ENCODE measurements at places on chromosomes 12 and 14. TPM values are rescaled to one million over a fixed set of nuclear protein-coding genes. Genes with fewer than 3 reads are reported as not detected.

DNA sequence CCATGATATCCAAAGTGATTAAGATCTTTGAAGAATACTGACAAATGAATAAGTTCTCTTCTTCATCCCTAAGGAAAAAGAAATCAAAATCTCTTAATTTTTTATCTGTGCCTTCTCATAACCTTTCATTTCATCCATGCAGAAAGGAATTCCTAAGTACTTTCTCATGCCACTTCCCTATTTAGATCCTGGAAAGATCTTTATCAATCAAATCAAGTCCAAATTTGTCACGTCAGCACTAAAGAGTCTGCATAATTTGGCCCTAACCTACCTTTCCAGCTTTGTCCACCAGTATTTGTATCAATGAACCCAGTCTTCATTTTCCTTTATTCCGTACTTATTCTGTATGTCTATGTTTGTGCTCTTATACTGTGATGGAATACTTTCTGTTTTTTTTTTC is 41.2 kb downstream of the VEZT start:
- H3K36me3 ChIP-seq: peaks cover 84% of the 10 kb centered on the region
- DNase-seq: no peak
- no peak overlapping the region for H3K27ac ChIP-seq
- H3K27me3 ChIP-seq: no peaks in the 10 kb centered on the region
- H3K4me1 ChIP-seq: peaks cover 3% of the 10 kb centered on the region
- no peak overlapping the region for H3K4me3 ChIP-seq

- no peak overlapping the region for H3K27ac ChIP-seq
- H3K27me3 ChIP-seq: no peaks in the 10 kb centered on the region
- no peaks in the 10 kb centered on the region for H3K4me1 ChIP-seq
Observed at GRCh38 chr12:77204083-77204482, 138.7 kb upstream of the E2F7 start.

- H3K36me3 ChIP-seq: no peaks in the 10 kb centered on the region
- no peak overlapping the region for H3K27ac ChIP-seq
- H3K4me3 ChIP-seq: no peak overlapping the region
- no peaks in the 10 kb centered on the region for H3K27me3 ChIP-seq
- DNase-seq: no peak
- no peaks in the 10 kb centered on the region for H3K4me1 ChIP-seq
Observed at GRCh38 chr14:66596241-66596985, 88.5 kb downstream of the GPHN start.

DNA sequence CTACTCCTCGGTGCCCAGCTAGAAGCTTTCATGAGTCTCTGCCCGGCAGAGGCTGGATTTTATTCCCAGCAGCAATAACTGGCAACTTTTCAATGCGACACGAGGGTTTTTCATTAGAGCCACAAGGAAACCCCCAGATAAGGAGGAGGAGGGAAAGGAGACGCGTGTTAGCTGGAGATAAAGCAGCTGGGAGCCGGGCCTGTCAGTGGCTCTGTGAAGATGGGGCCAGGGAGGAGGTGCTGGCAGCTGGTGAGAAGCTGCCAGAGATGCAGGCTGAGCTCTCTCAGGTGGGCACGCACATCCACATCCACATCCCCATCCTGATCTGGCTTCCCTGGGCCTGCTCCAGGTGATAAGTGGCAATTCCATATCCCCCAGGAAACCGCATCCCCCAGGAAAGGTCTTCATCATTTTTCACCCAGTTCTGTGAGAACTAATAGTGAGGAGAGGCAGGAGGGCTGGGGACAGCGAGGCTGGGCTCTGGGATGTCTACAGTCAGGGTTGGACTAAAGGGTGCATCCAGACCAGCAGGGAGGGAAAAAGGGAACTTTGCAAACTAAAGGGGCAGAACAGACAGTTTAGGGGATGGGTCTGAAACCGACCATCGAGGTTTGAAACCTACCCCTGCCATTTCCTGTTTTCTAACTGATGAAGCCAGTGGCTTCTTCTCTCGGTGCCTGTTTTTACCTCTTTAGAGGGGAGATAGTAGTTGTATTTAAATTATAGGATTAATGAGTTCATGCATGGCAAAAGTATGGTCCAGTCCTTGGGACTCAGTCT is 413.2 kb downstream of the DPF3 start:
- no peak overlapping the region for H3K4me3 ChIP-seq
- H3K36me3 ChIP-seq: no peaks in the 10 kb centered on the region
- H3K27ac ChIP-seq: no peak overlapping the region
- H3K4me1 ChIP-seq: peaks cover 7% of the 10 kb centered on the region
- no peaks in the 10 kb centered on the region for H3K27me3 ChIP-seq
- no peak for DNase-seq

GRCh38 chr12:54060975-54061778 is 7.5 kb downstream of the HOXC4 start:
- H3K36me3 ChIP-seq: no peaks in the 10 kb centered on the region
- no peak overlapping the region for H3K27ac ChIP-seq
- peak; percentile 52 for DNase-seq
- no peak overlapping the region for H3K4me3 ChIP-seq
- no peaks in the 10 kb centered on the region for H3K4me1 ChIP-seq

DNA sequence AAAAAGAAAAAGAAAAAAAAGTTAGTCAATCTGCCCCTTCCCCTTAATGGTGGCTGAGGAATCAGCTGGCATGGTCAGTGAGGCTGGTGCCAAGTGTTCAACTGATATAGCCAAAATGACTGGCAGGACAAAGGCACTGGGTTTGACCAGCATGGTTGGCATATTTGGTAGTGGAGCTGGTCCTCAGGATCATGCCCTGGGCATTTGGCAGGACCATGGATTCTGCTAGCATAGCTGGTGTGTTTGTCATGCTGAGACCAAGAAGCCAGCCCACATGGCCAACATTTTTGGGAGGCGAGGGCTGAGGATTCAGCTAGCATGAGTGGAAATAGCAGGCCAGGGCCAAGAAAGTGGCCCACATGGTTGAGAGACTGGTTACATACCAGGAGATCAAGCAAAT is 136.5 kb downstream of the FBXL14 start:
- H3K36me3 ChIP-seq: no peaks in the 10 kb centered on the region
- no peak overlapping the region for H3K27ac ChIP-seq
- H3K4me3 ChIP-seq: no peak overlapping the region
- DNase-seq: no peak
- H3K4me1 ChIP-seq: no peaks in the 10 kb centered on the region

DNA sequence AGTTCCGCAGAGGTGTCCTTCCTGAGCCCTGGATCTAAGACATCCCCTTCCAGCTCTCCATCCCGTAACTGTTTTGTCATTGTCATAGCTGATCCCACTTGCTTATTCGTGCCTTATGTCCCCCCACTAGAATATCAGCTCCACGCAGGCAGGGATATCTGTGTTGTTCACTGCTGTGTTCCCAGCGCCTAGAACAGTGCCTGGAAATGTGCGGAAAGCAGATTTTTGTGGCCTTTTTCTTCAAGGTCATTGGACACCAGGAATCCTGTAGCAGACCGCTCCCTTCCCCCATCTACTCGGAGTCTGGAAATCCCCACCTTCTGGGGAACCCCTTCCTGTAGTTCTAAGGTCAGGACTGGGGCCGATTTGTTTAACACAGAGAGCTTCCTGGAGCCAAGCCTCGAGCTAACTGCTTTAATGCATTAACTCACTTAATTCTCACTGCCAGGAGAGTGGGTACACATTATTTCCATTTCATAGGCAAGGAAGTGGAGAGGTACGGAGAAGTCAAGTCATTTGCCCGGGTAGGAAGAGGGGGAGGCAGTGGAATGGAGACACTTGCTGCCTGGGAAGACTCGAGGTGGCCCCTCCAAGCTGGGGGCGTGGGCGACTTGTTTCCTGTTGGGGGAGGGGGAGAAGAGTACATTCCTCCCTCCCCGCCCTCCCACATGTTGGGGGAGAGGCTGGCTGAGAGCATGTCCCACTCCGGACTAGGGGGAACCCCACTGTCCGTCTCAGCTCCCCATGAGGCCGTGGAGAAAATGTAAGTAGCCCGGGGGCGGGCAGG is 1.2 kb upstream of the SH2B3 start:
- H3K27me3 ChIP-seq: peaks cover 6% of the 10 kb centered on the region
- DNase-seq: peak; percentile 93
- peak overlapping the region; percentile 69 for H3K4me3 ChIP-seq
- peaks cover 9% of the 10 kb centered on the region for H3K4me1 ChIP-seq

DNA sequence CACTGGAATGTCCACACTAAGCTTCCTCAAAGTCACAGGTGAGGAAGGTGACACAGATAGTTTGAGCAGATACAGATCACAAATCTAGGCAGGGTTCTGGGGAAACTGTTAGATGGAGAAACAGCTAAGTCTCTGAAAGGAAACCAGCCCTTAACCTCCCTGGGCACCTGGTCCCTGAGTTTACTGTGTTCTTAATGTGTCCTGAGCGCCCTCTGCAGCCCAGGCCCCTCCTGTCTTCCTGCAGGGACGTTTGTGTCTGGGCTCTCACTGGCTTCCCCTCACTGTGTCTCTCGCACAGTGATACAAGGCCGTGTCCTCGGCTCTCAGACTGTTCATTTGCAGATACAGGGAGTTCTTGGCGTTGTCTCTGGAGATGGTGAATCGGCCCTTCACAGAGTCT is 684.3 kb downstream of the TMEM121 start:
- H3K4me1 ChIP-seq: no peaks in the 10 kb centered on the region
- H3K27ac ChIP-seq: no peak overlapping the region
- H3K36me3 ChIP-seq: no peaks in the 10 kb centered on the region
- no peak overlapping the region for H3K4me3 ChIP-seq
- no peak for DNase-seq

GRCh38 chr14:64970776-64971477 is 1.2 kb downstream of the RAB15 start:
- DNase-seq: peak; percentile 66
- peaks cover 12% of the 10 kb centered on the region for H3K4me1 ChIP-seq
- H3K36me3 ChIP-seq: no peaks in the 10 kb centered on the region
- no peak overlapping the region for H3K27ac ChIP-seq

- peaks cover 13% of the 10 kb centered on the region for H3K4me1 ChIP-seq
- H3K36me3 ChIP-seq: no peaks in the 10 kb centered on the region
- no peak for DNase-seq
- H3K4me3 ChIP-seq: no peak overlapping the region
- H3K27ac ChIP-seq: no peak overlapping the region
- H3K27me3 ChIP-seq: peaks cover 23% of the 10 kb centered on the region
Observed at GRCh38 chr12:254912-255311, 7.7 kb downstream of the SLC6A13 start.

- no peak overlapping the region for H3K27ac ChIP-seq
- H3K4me3 ChIP-seq: no peak overlapping the region
- H3K4me1 ChIP-seq: no peaks in the 10 kb centered on the region
Observed at GRCh38 chr12:29516431-29516875, 19.0 kb upstream of the OVCH1 start.

The KRT75 gene
- not detected for total RNA-seq

The SALL2 gene
- total RNA-seq: 78.9 TPM

The IFI27 gene
- total RNA-seq: 9.0 TPM

The FSCB gene
- total RNA-seq: not detected
